ENCODE measurements at places on chromosomes 1 and 21. TPM values are rescaled to one million over a fixed set of nuclear protein-coding genes. Genes with fewer than 3 reads are reported as not detected.

DNA sequence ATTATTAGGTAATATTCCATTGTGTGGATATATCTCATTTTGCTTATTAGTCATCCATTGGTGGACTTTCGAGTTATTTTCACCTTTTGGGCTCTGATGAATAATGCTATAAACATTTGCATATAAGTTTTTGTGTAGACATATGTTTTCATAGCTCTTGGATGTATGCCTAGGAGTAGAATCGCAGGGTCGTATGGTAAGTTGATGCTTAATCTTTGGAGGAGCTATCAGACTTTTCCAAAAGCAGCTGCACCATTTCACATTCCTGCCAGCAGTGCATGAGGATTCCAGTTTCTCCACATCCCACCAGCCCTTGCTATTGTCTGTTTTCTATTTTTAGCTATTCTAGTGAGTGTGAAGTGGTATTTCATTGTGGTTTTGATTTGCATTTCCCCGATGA, 120.3 kb upstream of the TMEM51 start:
- DNase-seq: no peak

The DUSP23 gene
- total RNA-seq: not detected

DNA sequence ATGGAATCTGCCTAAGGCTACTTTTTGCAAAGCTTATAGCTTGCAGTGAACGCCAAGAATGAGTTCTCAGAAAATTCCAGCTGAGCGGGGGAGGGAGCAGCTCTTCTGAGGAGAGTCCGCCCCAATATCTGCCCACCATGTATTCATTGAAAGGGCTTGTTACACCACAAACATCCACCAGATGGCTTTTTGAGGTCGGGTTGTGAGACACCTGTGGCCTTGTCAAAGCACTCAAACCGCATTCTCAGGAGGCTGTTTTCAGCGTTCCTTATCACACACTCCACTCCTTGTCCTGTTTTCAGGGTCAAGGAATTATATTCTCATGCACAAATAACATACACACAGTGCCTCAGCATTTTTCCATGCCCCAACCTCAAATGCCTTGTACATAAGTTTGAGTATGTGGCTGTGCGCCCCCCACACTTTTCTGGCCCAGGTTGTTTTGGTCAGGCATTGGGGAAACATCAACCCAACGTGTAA, 3.9 kb upstream of the C4BPB start:
- DNase-seq: peak; percentile 70

The LCE1C gene
- total RNA-seq: not detected

DNA sequence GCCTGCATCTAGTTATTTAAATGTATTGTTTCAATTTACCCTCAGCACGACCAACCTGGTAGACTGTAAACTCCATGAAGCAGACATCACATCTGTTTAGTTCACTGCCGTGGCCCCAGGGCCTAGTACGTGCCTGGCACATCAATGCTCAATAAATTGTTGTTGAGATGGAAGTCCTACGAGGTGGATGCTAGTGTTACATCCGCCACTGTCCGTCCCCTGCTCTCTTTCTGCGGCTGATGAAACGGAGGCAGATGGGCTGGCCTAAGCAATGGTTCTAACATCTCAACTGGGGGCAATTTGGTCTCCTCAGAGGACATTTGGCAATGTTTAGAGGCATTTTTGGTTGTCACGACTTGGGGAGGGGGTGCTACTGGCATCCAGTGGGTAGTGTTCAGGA, 121.4 kb upstream of the IGSF21 start:
- no peak for DNase-seq

DNA sequence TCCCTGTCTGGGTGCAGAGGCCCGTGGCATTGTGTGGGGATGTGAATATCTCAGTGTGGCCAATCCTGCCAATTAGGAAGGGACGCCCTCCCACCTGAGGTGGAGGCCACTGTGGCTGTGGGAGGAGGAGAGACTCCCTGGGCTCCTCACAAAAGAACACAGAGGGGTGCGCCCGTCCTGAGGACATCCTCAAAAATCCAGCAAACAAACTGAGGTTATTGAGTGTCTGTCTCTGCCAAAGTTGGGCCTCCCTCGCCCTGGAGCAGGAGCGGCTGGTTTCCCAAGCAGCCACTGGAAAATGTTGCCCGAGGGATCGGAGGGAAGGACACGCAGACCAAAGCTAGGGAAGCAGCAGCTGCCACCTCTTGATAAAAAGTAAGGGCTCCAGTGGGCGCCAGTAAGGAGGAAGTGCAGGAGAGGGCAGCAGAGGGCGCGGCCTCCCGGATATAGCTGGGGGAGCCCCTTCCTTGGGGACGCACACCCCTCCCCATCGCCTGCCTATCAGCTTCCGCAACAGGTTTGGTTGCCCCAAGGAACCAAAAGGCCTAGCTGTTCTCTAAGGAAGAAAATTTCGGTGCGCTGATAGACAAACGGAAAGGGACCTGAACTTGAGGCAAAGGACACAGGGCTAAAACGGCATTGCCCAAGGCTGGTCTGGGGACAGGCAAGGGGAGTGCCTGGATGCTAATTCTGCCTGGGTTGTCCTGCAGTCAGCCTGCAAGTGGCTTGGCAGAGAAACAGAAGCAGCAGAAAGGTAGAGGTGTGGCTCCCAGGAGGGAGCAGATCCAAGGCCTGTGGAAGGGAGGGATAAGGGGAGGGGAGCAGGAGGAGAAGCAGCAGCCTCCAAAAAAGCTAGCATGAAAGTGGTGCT, 1.7 kb upstream of the GRIK3 start:
- DNase-seq: peak; percentile 35
